Midbrain (tissue), 1 donor: ENCODE measurements at places on chromosomes 4 and X.

GRCh38 chr4:74715706-74716435, 78.5 kb downstream of the BTC start:
- DNase-seq = no peak

DNA sequence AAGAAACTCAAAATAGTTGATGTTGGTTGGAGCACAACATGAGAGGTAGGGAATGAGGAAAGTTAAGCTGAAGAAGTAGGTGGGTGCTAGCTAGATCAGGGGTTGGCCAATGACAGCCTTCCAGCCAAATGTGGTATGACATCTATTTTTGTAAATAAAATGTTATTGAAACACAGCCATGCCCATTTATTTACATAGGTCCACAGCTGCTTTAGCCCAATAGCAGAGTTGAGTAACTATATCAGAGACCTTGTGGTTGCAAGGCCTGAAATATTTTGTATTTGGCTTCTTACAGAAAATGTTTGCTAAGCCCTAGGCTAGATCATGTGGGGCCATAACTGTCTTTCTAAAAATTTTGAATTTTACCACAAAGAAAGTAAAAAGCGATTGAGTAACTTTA, 234.9 kb upstream of the CTSO start:
- no peak for DNase-seq

GRCh38 chrX:72122621-72123337, 8.9 kb downstream of the RTL5 start:
- no peak for DNase-seq

DNA sequence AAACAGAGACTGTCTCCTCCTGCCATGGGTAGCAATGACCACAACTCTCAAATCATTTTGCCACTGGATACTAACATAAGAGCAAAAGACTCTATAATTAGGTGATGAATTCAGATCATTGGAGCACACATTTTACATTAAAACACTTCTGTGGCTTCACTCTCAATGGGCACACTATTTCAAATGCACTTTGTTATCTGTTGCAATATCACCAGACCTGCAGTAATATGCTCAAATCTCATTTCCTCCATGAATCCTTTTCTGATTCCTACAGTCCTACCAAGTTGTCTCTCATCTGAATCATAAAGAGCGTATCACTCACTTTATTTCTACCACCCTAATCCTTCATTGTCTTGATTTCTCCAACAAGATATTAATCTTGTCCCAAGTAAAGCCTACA, 302.8 kb downstream of the KCNIP4 start:
- no peak for DNase-seq

GRCh38 chr4:117560329-117560728, 474.0 kb upstream of the NDST3 start:
- peak; percentile 48 for DNase-seq

DNA sequence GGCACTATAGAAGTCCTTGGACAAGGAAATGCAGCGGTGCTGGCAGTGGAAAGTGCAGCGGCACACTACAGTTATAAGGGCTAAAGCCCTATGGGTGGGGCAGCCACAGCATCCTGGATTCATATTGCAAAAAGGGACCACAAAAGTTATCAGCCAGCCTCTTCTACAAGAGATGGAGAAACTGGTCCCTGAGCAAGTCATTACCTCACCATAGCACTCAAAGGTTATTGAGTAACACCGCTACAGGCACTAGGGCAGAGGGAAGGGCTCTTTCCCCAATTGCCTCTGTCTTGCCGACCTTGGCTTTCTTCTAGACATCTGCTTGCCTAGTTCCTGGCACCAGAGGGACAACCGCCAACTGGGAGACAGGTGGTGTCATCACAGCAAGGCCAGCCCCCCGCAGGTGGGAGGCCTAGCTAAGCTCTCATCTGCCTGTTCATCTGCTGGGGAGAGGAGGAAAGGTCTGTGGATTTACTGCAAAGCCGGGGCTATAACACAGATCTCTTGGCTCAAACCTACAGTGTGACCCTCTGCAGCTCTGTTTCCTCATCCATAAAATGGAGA, 600.0 kb downstream of the BCOR start:
- no peak for DNase-seq

GRCh38 chr4:170591076-170591475, 501.3 kb upstream of the AADAT start:
- DNase-seq = no peak

GRCh38 chrX:13360146-13360545, 40.3 kb upstream of the ATXN3L start:
- no peak for DNase-seq

DNA sequence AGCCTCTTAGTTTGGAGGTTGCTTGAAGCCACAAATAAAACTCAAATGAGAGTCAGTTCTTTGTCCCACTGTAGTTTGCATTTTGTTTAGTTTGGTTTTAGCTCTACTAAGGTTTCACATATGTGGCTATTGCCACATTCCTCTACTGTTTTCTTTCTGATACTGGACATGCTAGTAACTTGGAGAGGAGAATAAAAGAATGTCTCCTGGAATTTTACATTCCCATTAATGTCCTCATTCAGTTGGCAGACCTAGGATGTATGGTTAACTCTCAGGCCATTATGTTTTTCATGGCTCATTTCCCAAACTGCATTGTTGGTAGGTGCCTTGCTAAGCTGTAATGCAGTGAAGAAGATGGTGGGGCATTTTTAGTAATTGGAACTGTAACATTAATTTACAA, 29.9 kb downstream of the UPRT start:
- DNase-seq = no peak

GRCh38 chr4:41620594-41621256, 82.8 kb downstream of the LIMCH1 start:
- DNase-seq = no peak

- DNase-seq = no peak
Measured at GRCh38 chr4:16893141-16893651, 5.2 kb downstream of the LDB2 start.

DNA sequence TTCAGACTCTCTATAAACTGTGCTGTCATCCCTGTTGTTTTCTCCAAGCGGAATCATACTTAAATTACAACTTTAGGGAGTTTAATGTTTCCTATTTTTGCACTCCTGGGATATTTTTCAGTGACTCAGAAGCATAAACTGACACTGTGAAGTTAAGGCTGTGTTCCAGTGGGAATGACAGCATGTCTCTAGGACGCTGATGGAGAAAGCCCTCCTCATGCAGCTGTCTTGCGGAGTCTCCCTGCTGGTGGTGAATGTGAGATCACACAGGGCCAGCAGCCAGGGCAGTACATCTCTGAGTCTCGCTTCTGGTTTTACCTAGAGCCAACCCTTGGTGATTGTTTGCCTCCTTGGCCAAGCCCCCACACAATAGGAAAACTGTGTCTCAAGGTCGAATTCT, 53.3 kb downstream of the NFKB1 start:
- DNase-seq = no peak

DNA sequence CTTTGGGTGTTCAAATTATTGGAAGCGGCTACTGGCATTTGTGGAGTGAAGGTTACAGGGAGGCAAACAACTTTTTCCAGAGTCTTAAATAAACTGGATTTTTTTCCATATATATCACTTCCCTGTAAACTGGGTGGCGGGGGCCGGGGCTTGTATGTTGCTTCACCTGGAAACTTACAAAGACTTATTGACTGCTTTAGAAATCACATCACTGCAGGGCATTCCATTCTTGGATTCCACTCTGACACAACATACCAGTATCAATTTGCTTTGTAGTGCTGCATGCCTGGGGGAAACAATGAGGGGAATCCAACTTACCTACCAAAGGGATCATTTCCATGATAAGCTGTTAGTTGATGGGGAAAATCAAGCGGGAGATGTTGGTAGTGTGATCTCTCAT, 21.7 kb upstream of the FAM156A start:
- DNase-seq = no peak

DNA sequence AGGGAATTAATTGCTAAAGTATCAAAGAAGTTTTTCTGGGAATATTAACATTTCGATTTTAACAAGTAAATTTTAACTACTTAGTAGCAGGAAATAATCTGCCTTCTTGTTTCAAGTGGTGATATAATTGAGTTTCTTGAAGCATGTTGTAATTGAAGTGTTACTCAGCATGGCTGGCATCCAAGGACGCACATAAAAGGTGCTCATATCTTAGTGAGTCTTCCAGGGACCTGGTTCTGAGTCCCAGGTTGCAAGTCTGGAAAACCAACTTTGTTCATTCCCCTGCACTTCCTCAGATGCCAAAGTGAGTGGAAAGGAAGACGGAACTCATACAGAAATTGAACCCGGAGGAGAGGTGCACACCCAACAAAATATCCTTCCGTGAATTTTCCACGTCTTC, 399.6 kb downstream of the NLGN4X start:
- no peak for DNase-seq

DNA sequence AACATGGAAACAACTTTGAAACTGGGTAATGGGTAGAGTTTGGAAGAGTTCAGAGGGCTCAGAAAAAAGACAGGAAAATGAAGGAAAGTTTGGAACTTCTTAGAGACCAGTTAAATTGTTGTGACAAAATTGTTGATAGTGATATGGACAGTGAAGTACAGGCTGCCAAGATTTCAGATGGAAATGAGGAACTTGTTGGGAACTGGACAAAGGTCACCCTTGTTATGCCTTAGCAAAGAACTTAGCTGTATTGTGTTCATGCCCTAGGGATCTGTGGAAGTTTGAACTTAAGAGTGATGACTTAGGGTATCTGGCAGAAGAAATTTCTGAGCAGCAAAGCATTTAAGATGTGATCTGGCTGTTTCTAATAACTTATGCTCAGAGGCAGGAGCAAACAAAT, 5.1 kb upstream of the ARL13A start:
- DNase-seq = no peak

DNA sequence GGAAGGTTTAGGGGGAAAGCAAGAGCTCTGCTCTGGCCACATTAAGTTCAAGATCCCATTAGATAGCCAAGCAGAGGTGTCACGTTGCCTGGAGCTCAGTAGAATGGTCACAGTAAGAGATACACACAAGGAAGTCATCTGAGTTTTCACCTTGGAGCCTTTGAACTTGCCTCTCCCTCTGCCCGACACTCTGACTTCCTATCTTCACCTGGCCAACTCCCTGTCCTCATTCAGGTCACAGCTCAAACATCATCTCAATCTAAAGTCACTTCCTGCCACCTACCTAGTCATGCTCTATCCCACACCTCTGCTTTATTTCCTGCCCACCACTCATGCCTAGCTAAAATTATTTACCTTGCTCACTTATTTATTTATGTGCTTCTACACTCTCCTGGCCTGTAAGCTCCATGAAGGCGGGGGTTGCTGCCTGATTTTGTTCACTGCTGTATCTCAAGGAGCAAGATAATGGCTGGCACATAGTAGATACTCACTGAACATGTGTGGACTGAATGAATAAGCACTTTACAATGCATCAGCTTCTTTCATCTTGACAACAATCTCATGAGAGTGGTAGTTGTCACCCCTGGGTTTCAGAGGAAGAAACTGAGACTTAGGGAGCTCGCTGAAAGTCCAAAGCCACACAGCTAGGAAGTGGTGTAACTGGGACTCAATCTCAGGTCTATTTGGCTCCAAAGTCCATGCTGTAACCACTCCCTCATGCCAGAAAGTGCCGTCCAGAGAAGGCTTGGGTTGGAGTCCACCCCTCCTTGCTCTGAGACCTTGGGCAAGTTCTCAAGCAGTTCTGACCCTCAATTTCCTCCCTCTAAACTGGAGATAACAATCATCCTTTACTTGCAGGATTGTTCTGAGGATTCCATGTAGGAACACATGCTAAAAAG, 40.3 kb downstream of the EFNB1 start:
- DNase-seq = no peak

GRCh38 chr4:154004016-154004415, 215.1 kb upstream of the SFRP2 start:
- DNase-seq = no peak

- no peak for DNase-seq
Measured at GRCh38 chr4:80452768-80453167, 117.2 kb downstream of the CFAP299 start.

- no peak for DNase-seq
Measured at GRCh38 chr4:52846502-52846901, 15.6 kb upstream of the RASL11B start.

DNA sequence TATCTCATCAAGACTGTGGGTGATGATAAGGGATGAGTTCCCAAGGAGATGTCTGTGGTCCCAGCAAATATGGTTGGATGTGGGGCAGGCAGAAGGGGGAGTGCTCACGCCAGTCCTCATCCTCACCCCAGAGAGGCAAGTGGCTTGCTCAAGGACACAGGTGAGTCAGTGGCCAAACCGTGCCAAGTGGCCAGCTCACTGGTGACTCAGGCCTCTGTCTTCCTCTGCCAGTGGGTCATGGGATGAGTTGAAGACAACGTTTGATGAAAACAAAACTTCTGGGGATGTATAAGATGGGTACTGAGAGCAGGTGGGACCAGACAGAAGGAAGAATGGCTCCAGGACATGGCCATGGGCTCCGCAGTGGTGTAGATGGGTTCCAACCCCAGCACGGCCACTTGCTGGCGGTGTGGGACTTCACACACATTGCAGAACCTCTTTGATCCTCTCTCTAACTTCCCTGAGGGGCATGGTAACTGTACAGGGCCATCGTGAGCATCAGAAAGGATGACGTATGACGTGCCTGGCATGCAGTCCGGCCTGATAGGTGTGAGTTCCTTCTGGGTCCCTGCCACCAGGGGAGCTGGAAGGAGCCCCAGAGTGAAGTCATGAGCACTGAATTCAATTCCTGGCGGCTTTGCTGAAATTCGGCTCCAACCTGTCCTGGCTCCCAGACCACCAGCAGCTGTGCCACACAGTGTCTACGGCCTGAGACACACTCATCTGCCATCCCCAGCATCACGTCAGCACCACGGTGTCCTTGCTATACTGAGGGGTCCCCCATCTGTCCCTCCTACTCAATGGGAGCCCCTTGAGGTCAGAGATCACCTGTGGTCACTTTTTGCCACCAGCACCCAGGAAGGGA, 41.3 kb upstream of the GPR78 start:
- no peak for DNase-seq

GRCh38 chr4:87179751-87180150, 40.7 kb downstream of the KLHL8 start:
- DNase-seq = no peak

DNA sequence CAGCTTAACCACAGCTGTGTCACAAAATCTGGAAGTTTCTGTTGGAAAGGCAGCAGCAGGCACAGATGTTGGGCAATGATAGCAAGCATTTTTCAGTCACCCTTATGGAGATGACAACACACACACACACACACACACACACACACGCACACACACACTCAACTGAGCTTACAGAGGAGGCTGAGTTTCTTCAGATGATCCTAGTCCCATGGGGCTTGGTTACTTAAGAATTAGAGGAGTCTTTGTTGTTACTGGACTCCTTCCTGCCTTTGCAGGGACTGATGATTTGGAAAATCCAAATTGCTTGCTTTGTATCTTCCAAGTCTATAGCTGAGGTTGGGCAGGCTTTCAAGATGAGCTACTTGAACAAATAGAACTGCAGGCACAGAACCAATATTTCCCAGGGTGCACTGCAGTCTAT, 740.1 kb upstream of the PITX2 start:
- DNase-seq = no peak
